Right renal pelvis (tissue), 4 donors: ENCODE measurements at places on chromosomes 7 and 10. TPM values are rescaled to one million over a fixed set of nuclear protein-coding genes. Genes with fewer than 3 reads are reported as not detected.

LMOD2 gene
- not detected for polyA plus RNA-seq

CALN1 gene
- polyA plus RNA-seq = 0.46 TPM

ZKSCAN1 gene
- polyA plus RNA-seq = 50.2 TPM

SFTPD gene
- polyA plus RNA-seq = 1.2 TPM

FAM13C gene
- 10.8 TPM for polyA plus RNA-seq

FIS1 gene
- polyA plus RNA-seq = 127 TPM

PRSS37 gene
- polyA plus RNA-seq = 0.19 TPM

ADRB1 gene
- polyA plus RNA-seq = 0.09 TPM

TRIM4 gene
- 34.8 TPM for polyA plus RNA-seq

RNF32 gene
- polyA plus RNA-seq = 3.7 TPM

RASA4B gene
- 9.8 TPM for polyA plus RNA-seq

EPO gene
- 0.08 TPM for polyA plus RNA-seq

SMC3 gene
- polyA plus RNA-seq = 99.3 TPM
